ENCODE measurements at places on chromosomes 1 and 21.

DNA sequence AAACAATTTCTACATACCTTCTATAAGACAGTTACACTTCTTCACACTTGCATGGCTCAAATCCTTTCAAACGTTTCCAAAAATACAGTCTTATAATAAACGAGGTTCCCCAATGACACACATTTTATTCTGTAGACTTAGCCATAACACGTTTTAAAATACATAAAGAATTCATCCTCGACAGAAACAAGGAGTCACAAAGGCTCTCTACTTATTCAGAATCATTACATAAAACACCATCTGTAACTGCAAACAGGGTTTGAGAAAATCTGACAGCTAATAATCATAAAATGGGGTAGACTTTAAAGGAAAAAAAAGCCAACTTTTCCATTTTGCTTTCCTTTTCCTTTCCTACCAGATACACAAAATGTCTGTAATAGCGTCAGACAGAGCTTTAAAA lies 1.8 kb downstream of the PIK3R3 start:
- no peak for DNase-seq

DNA sequence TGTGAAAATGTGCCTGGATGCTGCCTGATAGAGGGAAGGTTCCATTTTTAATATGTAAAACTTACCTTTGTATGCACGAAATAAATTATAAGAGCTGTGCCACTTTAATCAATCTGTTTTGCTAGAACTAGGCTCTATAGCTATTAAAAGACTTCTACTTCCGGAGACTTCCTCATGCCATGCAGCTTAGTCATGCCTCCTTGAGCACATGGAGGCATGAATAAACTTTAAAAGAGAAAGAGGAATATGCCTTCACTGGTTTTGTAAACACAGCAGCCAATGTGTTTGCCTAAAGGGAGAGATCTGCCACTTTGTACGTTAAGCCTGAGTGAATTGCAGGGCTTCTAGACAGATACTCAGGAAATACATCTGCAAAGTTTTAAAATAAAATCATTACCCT lies 604.6 kb downstream of the LRRIQ3 start:
- peak; percentile 69 for DNase-seq

DNA sequence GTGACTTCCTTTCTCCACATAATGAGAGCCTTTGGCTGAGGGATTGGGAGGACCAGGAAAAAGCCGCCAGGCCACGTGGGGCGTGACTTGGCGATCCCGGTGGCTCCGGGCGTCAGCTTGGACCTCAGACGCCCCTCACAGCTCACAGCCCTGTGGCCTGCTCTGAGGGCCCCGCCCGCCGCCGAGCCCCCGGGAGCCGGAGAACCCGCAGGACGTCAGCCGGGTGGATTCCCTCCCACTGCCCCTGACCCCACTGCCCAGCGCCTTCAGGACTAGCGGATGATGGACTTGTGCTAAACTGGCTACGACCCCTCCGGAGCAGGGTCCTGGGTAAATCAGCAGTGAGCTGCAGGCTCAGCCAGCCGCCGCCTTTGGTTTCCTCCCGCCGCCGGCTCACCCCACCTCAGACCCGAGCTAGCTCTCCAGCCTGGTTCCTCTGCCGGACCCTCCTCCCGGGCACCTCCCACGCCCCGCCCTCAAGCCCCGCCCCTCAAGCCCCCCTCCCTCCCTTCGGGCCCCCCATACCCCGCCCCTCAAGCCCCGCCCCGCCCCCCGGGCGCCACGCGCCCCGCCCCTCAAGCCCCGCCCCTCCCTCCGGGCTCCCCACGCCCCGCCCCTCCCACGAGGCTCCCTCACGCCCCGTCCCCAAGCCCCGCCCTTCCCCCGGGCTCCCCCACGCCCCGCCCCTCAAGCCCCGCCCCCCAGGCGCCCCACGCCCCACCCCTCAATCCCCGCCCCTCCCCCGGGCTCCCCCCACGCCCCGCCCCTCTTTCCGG lies 10.0 kb upstream of the FAAP20 start:
- peak; percentile 86 for DNase-seq

DNA sequence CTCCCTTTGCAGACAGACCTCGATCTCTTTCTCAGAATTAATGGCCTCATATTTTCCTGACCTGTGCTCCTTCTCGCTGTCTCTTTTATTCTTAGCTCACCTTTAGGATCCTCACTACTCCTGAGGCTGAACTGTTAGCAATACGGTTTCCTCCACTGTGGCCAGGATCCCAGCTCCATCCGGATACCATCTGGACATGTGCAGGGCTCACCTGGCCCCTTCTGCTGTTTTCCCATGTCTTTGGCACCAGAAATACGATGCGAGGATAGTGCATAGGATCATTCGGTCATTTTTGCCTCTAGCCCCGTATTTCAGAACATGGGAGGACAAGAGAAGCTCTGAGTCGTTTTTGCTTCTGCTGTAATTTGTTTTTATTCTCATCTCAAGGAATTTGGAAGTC lies 108.5 kb upstream of the KIF26B start:
- no peak for DNase-seq

DNA sequence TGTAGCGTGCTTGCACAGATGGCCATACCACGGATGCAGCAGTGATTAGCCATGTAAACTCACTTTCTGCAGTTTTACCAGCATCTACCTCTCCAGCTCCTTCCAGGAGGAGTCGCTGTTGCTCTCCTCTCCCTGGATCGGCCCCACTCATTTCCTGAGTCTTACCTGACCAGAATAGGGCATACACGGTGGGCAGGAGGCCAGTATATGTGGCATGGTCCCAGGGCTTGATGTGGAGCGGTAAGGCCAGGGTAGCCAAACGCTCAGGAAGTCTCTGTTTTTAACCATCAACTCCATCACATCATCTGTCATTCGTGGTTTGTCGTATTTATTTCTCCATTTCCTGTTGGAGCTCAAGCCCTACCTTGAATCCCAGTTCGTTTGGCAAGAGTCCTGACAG lies 163.4 kb upstream of the USP24 start:
- peak; percentile 21 for DNase-seq

DNA sequence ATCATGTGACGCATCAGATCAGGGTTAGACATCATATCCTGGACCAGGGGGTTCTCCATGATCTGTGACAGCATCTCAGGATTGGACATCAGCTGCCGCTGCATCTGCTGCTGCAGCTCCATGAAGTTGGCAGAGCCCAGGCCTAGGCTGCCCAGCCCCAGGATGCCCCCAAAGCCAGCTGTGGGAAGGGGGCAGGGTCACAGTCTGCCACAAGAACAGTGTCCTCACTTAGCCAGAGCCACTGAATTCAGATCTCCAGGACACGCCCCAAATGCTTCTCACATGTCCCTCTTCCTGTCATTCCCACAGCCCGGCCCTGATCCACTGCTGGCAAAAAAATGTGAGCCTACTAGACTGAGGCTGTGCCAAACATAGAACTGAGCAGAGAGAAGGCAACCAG lies 3.2 kb downstream of the UBQLN4 start:
- DNase-seq = no peak

- DNase-seq = no peak
Observed at GRCh38 chr1:156928043-156928602, 7.7 kb downstream of the LRRC71 start.

- no peak for DNase-seq
Observed at GRCh38 chr1:236301080-236301957, 19.6 kb upstream of the ERO1B start.

DNA sequence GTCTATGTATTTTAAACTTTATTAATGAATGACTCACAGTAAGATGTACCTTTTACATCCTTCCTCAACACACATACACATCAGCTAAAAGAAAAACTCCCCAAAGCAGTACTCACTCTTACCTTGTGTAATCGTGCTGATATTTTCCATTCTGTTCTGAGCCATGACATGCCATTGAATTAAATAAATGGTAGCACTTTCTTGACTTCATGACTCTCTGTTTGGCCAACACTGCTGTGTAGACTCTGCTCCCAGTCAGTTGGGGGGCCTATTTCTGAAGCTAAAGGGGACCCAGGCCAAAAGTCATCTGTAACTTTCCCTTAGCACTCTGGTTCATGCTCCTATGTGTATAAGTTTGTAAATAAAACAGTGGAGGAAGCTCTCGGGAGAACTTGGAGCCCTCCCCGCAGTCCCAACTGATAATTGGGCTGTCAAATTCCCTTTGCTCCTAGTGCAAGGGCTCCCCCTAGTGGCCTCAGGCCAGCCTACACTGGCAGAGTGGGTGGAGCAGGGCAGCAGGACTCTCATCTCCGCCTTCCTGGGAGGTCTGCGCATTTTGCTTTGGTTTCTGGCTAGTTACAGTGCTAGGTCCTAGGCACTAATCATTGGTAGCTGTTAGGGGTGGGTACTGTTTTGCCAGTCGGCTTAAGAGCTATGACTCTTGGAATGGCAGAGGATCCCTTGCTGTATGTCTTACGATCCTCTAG lies 1.7 kb upstream of the FYB2 start:
- peak; percentile 72 for DNase-seq

- DNase-seq = peak; percentile 36
Observed at GRCh38 chr1:227947676-227948492, at the start of gene WNT9A. Gene WNT9A (minus strand): TSS chr1:227947932. CDS start chr1:227947887, 45 bp downstream.

GRCh38 chr1:243343970-243344937 lies 88.4 kb downstream of the SDCCAG8 start:
- DNase-seq = peak; percentile 71

GRCh38 chr1:41850029-41850428 lies 68.7 kb downstream of the HIVEP3 start:
- no peak for DNase-seq

DNA sequence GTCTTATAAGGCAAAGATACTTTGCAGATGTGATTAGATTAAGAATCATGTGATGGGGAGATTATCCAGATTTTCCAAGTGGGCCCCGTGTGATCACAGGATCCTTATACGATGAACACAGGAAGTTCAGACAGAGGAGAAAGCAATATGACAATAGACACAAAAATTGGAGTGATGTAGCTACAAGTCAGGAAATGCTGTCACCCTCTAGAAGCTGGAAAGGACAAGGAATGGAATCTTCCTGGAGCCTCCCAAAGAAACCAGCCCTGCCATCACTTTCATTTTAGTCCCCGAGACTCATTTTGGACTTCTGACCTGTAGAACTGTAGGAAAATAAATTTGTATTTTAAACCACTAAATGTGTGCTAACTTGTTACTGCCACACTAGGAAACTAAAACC lies 61.9 kb upstream of the C1orf21 start:
- no peak for DNase-seq

DNA sequence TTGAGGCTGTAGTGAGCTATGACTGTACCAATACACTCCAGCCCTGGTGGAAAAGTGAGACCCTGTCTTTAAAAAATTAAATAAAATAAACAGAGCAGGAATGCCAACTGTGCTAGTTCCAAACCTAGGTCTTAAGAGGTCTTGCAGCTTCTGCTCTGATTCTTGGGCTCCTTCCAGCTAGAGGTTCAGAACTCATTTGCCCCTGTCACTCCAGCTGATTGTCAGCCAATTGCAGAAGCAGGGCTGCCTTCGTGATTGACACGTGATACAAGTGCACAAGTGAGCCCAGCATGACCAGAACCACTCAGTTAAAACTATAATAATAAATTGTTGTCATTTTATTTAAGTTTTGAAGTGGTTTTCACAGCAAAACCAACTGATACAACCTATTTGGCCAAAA lies 298.4 kb downstream of the USP25 start:
- DNase-seq = no peak
